ENCODE measurements at places on chromosomes 2 and 18.

DNA sequence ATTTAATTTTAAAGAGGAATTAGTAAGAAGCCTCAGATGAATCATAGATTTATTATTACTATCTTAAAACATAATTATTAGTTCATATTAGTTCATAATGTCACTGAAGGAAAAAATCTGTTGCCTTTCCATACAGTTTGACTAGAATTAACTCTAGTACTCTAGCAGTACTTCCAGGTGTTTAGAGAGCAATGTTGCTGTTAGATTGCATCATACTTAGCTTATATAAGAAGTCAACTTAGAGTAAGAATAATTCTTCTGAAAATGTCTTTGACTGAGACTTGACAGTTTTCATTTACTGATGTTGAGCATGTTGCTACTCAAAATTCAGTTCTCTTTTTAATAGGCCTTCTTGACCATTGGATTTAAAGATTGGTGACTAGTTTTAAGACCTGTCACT, 4.7 kb downstream of the RAB3GAP1 start:
- DNase-seq: no peak

DNA sequence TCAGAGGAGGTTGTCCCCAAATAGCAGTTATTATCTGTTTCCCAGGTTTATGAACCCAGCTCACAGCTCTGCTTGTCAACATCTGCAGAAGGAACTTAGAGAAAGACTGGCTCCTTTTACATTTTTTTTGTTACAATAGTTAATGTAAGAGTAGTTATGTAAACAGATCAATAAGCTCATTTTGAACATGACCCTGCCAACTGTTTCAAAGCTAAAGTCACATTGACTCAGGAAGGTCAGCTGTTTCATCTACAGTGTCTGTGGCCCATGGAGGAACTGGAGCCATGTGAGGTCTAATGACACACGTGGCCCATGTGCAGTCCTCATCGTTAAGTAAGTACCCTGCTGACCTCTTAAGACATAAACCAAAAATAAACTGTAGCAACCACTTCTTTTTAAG, 97.1 kb downstream of the SH3RF3 start:
- no peak for DNase-seq

DNA sequence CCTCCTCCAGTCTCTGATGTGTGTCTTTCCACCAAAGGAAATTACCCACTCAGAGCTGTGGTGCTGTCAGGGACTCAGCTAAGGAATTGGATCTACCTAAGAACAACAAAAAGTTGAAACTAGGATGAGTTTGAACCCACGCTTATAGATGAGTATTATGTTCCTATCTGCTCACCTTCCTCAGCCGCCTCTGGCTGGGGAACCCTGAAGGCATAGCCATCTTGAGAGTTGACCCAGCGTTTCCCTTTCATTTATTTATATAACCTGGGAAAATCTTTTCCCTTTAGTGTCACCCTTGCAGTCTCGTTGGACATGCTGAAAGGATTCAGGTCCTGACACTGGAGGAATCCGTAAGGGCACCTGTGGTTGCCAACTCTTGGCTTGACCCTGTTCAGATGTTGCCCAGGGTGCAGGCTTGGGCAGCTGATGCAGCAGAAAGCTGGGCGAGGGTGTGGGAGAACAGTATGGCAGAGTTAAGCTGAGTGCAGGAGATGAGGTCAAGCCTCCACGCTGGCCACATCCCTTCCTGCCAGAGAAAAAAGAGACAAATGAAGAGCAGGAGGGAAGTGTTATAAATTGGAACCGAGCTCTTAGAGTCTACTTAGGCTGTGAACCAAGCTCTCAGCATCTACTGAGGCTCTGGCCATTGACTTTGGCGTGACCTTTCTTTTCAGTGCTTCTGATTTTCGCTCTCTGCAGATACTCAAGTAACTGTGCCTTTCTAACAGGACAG, 1.9 kb downstream of the CDH20 start:
- DNase-seq: no peak

GRCh38 chr2:29496198-29496597, 381.0 kb downstream of the CLIP4 start:
- DNase-seq: no peak

DNA sequence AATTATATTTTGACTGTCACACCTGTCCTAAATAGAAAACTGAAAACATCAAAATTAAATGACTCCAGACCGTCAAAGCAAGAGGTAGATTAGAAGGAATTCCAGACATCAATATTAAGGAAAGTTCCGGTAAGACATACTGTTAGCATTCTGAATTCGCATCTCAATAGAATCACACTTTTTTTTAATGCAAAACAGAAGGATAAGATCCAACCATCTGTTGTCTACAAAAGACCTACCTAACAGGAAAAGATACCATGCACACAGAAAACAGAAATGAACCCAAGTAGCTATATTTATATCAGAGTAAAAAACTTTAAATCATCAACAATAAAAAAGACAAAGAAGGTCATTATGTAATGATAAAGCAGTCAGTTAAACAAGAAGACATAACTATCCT, 145.0 kb downstream of the TMX3 start:
- DNase-seq: no peak

- no peak for DNase-seq
These were observed 215.3 kb downstream of the CALCRL start for GRCh38 chr2:187232749-187233148.
